ENCODE measurements at places on chromosomes 7 and 10. TPM values are rescaled to one million over a fixed set of nuclear protein-coding genes. Genes with fewer than 3 reads are reported as not detected.

GRCh38 chr10:106652279-106652678, 512.2 kb downstream of the SORCS1 start:
- no peak for DNase-seq

DNA sequence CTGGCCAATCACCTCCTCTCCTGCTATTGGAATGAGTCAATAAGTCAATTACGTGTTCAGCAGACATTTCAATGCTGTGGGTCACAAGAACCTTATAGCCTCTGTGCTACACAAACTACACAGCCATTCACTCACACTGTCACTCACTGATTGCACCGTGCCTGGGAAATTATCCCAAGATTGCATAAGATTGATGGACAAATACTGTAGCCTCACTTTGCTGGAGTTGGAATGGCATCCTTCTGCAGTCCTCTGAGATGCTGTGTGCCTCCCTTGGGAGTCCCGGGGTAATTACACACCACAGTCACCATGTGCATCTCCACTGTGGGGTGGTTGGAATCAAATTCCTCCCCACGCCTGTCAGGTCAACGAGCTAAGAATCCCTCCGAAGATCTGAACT, 358.7 kb upstream of the MGMT start:
- no peak for DNase-seq

DNA sequence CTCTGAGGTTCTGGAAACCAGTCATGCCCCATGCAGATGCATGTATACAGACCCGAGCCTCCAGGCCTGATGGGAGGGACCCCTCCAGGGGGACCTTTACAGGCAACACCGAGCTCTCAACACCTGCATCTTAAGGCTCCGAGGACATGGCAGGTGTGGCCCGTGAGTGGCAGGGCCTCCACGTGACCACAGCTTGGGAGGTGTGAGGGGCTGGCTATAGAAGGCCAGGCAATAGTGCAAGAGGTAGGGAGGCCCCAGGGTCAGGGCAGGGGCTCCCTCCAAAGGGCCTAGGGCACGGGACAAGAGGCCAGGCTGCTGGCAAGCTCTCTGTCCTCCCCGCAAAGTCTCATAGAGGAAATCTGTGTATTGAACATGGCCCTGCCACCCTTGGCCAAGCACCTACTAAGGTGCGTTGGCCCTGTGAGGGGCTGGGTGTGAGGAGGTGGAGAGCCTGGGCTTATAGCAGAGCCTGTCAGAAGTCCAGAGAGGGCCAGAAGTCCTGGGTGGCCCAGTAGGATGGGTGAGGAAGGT, 134.2 kb downstream of the PTPN20 start:
- peak; percentile 49 for DNase-seq

DNA sequence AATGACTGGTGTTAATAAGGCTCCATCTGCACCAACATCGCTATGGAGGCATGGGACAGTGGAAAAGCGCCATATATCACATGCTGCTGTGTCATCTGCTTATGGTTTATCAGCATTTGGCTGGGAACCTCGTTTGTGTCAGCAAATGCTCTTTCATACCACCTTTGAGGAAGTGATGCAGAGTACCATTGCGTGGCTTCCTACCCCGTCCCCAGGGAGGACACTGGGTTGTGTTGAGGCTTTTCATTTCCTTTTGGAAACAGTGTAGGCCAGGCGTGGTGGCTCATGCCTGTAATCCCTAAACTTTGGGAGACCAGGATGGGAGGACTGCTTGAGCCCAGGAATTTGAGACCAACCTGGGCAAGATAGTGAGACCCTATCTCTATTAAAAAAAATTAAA, 6.8 kb downstream of the TACR2 start:
- DNase-seq = no peak

DNA sequence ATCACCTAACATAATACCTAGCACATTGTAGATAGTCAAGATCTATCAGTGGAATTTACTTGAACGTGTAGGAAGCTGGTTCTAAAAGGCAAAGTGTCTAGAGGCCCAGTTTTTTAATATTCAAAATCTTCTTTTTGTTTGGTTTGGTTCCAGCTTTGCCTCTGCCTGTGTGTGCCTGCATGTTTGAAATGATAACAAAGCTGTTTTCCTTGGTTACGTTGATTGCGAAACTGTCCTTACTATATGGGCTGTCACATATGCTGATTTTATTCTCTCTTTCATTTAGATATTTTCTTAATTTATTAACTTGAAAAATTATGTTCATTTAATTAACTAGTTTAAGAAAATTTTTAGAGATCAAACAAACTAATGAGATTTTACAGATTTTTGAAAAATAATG, 237.3 kb downstream of the SEMA3A start:
- DNase-seq = no peak

DNA sequence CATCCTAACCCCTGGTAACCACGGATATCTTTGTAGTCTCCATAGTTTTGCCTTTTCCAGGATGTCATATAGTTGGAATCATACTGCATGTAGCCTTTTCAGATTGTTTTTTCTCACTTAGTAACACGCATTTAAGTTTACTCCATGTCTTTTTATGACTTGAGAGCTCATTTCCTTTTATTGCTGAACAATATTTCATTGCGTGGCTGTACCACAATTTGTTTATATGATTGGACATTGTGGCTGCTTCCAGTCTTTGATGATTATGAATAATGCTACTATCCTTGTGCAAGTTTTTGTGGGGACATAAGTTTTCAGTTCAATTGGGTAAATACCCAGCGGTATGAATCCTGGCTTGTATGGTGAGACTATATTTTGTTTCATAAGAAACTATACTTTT, 60.8 kb downstream of the AOAH start:
- DNase-seq = no peak

- DNase-seq = peak; percentile 74
Measured at GRCh38 chr7:75740846-75741497, 2.2 kb upstream of the HIP1 start.

DNA sequence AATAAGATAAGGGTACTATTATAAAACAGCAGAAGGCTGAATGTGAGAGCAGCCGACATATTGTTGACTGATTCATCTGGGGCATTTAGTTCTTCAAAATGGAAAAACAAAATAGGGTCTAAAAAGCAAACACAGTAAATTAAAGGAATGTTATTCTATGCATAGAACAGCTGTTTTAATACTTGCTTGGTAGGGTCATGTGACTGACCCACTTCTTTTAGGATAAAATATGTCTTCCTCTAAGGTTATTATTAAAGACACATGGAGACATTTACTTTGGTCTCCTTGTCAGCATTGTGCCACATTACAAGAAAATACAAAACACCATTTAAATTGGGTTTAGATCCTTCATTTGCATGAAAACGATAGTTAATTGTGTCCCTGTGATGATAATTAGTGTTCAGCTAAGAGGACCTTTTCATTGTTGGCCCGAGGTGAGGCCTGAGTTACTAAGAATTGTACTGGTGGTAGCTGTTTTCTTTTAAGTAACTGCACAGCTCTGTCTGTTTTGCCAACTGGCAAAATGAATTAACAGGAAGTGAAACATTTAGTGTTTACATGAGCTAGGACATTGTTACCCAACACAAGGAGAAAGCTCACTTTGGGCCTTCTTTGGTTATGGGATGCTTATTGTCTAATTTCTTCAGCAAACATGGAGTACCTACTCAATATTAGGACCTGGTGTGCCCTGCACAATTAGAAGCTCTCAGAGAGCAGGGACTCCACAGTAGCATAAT, 764.4 kb downstream of the LRMDA start:
- DNase-seq = no peak

Gene WNT8B
- not detected for total RNA-seq

Gene PIK3CG
- total RNA-seq = 6.6 TPM

Gene SPDYE2B
- not detected for total RNA-seq

Data from sciatic nerve (tissue), 2 donors.